Ureter (tissue), 1 donor: ENCODE measurements at places on chromosomes 7 and 10. TPM values are rescaled to one million over a fixed set of nuclear protein-coding genes. Genes with fewer than 3 reads are reported as not detected.

DNA sequence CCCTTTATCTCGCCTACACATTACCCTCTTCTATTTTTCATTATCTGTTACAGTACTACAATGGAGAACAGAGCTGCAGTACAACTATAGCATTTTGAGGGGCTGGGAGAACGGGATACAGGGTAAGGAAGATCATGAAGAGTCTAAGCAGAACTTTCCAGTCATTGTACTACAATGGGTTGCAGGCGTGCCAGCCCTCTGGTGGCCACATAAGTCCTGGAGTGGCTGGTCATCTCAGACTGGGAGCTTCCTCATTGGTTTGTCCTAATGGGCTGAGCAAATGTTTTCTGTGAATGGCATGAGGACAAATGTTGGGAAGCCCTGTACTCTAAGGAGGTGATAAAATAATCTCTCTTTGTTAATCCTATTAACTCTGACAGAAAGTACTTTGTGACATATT is 33.0 kb downstream of the TMEM106B start:
- no peak for DNase-seq

DNA sequence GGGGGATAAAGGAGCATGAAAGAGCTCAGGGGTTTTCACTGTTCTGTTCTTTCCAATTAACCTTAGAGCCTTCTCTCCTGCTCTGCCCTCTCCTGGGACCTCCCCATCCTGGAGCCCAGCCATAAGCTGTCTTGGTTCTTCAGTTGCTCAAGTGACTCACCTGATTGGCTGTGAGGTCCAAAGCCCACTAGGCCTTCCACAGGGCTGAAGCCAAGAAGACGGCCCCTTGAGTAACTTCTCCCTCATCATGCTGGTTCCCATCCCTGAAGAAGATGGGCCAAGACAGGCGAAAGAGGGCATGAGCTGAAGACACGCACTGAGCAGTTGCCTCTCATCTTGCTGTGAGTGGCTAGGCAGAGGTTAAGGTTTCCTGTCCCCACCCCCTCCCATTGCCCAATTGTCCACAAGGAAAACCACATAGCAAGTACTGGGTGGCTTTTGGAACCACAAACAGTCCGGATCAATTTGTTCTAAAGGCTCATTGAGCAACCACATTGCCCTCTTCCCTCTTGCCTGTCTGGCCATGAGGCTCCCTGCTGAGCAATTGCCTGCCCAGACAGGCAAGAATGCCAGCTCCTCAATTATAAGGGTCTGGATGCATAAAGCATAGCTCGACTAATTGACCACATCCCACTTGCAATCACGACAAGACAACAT is 43.9 kb upstream of the GPAM start:
- DNase-seq: no peak

GRCh38 chr10:127619546-127620325 is 70.6 kb downstream of the NPS start:
- DNase-seq: no peak

Gene BHLHA15
- 0.73 TPM for total RNA-seq

Gene GRID2IP
- 2.6 TPM for total RNA-seq
